ENCODE measurements at places on chromosomes 11 and 22. TPM values are rescaled to one million over a fixed set of nuclear protein-coding genes. Genes with fewer than 3 reads are reported as not detected.

GRCh38 chr11:8025123-8025522 is 38.0 kb downstream of the EIF3F start:
- DNase-seq: no peak

The MAPK8IP1 gene
- total RNA-seq: 3.1 TPM

The PNPLA5 gene
- not detected for total RNA-seq

The LIF gene
- 1.7 TPM for total RNA-seq

- DNase-seq: peak; percentile 95
These were observed 47.5 kb upstream of the SCUBE2 start for GRCh38 chr11:9138612-9139579.

GRCh38 chr11:125412509-125412908 is 83.6 kb downstream of the FEZ1 start:
- DNase-seq: no peak

- DNase-seq: peak; percentile 36
These were observed 11.4 kb downstream of the TUBA8 start for GRCh38 chr22:18121954-18122554.

The TRIM29 gene
- not detected for total RNA-seq

The APOL3 gene
- total RNA-seq: 214 TPM

DNA sequence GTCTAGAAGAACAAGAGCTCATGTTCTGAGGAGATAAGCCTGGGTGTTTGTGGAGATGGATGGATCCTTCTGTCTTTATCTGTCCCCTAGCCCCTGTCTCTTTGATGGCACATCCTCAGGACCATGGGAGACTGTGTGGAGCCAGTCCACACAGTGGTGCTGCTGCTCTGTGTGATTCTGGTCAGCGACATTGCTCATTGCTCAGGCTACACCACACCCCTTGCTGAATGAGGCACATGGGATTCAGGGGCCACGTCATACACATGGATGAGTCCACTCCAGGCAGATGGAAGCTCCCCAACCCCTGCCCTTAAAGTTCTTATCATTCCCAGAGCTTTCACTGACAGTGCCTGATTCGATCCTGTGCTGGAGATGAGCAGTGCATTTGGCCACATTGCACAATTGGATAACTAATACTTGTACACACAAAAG is 222.2 kb downstream of the NAV2 start:
- peak; percentile 25 for DNase-seq

GRCh38 chr11:48074425-48075181 is 94.2 kb downstream of the PTPRJ start:
- no peak for DNase-seq

The LRRC74B gene
- not detected for total RNA-seq

- no peak for DNase-seq
These were observed 6.5 kb upstream of the CYB5R3 start for GRCh38 chr22:42655693-42656092.

The SEPTIN5 gene
- total RNA-seq: 25.3 TPM

- no peak for DNase-seq
These were observed 119.7 kb downstream of the RCN1 start for GRCh38 chr11:32210556-32210955.

DNA sequence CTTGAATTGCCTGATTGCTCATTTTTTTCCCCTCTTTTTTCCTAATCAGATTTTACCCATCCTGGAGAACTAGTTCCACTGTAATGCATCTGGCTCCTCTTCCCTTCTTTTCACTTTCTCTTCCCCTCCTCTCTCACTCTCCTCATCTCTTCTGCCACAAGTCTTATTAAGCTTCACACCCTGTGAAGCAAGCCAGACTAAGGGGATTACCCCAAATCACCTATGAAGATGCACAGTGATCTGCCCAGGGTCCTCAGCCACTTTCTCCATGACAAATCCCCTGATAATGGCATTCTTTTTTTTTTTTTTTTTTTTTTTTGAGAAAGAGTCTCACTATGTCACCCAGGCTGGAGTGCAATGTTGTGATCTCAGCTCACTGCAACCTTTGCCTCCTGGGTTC is 11.2 kb downstream of the UBASH3B start:
- no peak for DNase-seq

The OR4A16 gene
- not detected for total RNA-seq

DNA sequence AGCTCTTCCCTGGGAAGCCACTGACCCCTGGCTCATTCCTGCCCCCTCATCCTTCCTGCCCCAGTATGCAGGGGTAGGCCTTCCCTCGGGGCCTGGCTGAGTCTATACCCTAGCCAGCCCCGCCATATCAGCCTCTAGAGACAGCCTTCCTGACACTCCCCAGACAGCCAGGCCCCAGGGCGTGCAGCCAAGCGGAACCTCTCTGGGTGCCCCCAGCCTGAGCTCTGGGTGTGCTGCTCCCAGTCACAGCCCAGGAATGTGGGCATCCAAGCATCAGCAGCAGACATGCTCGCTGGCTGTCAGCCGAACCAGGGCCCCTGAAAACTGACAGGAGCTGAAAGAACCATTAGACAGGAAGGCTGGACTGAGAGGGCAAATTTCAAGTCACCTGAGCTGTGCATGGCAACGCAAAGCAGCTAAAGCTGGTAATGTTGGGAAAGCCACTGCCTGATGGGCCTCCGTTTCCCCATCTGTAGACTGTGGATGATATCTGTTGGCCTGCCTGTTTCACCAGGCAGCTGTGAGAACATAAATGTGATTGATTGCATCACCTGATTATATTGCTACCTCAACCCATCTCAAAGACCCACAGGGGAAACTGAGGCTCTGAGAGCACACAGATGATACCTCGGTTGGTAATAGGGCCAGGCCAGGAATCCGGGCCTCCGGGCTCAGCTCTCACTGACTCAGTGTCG is 93.2 kb downstream of the LRRC32 start:
- peak; percentile 68 for DNase-seq

- no peak for DNase-seq
These were observed 157.7 kb upstream of the NECTIN1 start for GRCh38 chr11:119886667-119887230.

The MS4A2 gene
- total RNA-seq: not detected

GRCh38 chr11:112650527-112650926 is 310.7 kb upstream of the NCAM1 start:
- DNase-seq: no peak

DNA sequence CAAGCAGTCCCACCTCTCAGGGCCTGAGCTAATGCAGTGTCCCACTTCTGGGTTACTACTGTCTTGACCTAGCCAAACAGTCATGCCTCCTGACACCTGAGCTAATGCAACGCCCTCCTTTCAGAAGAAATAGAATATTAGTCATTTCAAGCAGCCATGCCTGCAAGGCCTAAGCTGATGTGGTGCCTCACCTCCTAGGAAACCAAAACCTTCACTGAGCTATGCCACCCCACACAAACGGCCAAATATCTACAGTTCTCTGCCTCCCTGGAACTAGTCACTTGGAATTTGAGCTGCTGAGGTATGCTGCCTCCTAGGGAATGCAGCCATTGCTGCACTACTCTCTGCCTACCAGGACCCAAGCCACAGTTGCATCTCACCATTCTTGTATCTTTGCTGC is 8.3 kb upstream of the MS4A6E start:
- DNase-seq: no peak

GRCh38 chr11:62445314-62445740 is 26.5 kb downstream of the SCGB1A1 start:
- DNase-seq: peak; percentile 52

DNA sequence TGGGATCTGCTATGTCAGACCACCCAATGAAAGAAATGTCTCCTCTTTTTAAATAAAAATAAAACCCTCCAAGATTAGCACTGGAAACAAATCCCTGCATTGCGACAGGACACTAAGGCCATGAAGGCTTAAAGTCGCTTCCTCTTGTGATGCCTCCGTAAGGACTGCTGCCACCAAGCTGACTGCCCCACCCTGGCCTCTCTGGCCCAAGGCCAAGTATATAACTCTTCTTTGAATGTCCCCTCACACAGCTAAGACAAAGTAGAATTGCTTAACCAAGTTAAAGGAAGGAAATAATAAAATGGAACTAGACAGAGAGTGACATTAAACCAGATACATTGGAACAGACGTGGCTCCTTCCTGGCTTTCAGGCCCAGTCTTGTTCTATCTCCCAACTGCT is 7.5 kb upstream of the NRGN start:
- no peak for DNase-seq

DNA sequence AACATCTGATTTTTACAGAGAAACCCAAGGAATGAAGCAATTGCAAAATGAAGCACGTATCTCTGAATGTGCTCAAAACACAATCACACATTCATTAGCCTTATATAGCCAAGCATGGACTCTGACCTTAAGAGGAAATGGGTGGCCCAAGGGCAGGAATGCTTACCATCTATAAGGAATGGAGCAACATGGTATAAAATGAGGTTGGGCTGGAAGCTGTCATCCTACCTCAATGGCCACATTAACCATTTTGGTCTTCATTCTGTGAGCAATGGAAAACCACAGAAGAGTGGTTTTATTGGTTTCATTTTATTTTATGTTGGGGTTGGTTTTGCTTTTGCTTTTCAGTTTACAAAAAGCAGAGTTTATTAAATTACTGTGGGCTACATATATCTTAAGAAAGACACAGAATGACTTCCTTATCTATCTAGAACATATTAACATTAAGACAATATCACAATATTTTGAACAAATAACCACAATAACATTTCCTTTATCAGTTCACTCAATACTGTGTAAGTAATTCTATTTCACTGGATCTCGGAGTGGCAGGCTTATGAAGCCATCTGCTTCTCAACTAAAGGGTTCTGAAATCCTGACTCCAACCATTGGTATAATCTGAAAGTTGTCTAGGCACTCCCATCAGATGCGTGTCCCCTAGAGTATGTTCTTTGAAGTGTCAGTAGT is 10.8 kb upstream of the MS4A13 start:
- no peak for DNase-seq

GRCh38 chr11:20926799-20927540 is 257.6 kb downstream of the NELL1 start:
- DNase-seq: no peak

DNA sequence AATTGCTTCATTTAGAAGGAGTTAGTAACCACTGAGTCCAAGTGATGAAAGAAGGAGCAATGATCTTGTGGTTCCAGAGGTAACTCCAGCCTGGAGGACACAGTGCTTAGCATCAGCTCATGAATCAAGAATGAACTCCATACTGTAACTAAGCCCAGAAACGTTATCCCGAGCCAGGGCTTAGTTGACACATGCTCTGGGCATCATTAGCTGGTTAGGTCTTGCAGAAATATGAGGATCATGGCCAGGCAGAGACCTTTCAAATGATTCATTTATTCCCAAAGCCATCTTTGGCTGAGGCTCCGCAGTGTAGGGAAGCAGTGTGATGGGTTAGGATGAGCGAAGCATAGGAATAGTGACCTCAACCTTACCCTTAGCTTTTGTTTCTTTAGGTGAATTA is 277.4 kb downstream of the FAM76B start:
- DNase-seq: no peak

DNA sequence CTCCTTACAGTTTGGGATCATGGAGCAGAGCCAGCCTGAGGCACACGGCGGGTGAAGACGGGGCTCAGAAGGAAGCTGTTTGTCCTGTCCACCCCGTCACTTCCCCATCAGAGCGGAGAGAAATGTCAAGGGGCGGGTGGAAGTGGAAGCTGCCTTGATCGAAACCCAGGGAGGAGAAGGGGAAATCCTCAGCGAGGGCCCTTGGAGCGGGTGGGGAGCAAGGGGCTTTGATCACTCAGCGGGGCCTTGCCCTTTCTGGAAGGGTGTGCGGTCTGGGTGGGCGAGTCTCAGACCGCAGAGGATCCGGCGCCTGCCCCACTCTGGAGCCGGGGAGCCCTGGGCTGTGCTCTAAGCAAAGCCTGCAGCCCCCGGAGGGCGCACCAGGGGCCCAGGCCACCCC is 320.4 kb downstream of the NTM start:
- no peak for DNase-seq

Measured in dermis blood vessel endothelial cell (primary cell).